ENCODE measurements at places on chromosomes 5 and 9.

DNA sequence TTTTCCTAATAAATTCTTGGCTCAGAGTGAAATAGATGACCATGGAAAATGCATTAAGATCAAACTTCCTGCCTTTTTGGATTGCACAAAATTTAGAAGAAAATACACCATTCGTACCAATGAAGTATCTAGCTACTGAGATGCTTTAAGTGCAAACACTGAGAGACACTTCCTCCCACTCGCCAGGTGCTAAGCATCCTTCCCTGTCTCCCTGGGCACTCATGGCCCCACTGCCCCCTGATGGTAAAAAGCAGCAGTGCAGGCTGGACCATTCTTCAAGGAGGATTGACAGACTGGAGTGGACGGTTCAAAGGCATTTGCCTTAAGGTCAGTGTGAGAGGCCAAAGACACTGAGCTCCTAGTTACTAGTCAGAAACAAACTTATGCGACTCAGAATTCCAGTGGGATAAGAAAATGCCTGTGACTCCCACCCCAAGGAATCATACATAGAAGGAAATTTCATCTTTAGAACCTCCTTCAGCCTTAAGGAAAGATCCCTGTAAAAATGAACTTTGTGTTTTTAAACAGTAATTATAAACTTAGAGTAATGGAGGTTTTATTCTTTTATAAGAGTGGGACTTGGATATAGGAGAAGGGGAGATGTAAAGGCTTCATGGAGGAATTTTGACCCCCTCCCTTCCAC lies 86.0 kb upstream of the SLC30A5 start:
- DNase-seq = peak; percentile 24

- DNase-seq = no peak
Measured at GRCh38 chr9:131704141-131704983, 35.5 kb downstream of the RAPGEF1 start.

GRCh38 chr9:110710420-110710819 lies 41.8 kb downstream of the MUSK start:
- no peak for DNase-seq

GRCh38 chr5:97192580-97193354 lies 9.7 kb upstream of the RIOK2 start:
- no peak for DNase-seq

DNA sequence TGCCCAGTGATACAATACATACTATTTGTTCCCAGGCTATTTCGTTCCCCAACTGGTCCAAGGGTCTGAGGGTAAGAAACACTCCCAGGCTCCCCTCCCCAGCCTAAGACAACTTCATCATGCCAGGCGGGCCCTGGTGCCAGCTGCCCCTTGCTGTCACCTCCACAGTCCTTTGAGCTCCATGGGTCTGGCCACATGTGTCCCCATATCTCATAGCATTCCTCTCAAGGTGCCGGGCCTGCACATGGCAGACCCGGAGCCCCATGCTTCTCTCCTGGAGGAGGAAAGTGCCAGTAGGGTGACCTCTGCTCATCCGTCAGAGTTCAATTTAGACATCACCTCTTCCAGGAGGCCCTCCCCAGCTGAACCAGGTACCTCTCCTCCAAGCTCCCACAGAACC lies 120.5 kb downstream of the C5orf15 start:
- no peak for DNase-seq

GRCh38 chr5:133120156-133120750 lies 68.4 kb downstream of the HSPA4 start:
- DNase-seq = no peak

DNA sequence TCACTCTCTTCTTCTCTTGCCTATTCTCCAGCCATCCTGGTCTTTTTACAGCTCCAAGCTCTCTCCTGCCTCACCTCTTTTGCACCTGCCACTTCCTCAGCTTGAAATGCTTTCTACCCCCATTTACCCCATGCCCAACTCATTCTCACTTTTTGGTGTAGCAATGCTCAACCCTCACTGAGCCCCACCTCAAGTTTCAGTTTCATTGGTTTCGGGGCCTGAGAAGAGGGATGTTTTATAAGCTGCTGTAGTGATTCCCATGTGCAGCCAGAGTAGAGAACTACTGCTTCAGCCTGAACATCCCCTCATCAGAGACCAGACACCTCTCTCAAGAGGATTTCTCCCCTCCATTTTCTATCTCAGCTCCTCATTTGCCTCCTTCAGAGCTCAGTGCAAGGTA lies 45.2 kb upstream of the FYB1 start:
- DNase-seq = no peak

GRCh38 chr9:69058101-69058500 lies 22.5 kb downstream of the FXN start:
- DNase-seq = no peak

- DNase-seq = no peak
Measured at GRCh38 chr9:23541976-23542375, 284.1 kb downstream of the ELAVL2 start.

DNA sequence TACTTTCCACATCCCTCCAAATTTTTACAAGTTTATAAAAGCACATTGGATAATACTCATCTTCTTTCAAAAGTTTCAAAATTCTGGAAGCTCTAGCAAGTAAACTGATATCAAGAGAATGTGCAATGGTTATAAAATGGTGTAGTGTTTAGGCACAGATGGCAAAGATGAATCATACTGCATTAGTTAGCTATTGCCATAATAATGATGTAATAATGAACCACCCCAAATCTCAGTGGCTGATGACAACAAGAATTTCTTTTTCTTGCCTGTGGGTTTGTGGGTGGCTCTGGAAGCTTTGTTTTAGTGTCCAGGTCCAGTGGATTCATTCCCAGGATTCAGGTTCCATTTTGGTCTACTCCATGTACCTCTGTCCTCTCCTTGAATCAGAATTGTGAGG lies 319.0 kb downstream of the BRINP1 start:
- DNase-seq = no peak

GRCh38 chr5:137446615-137447014 lies 52.5 kb downstream of the SPOCK1 start:
- no peak for DNase-seq

DNA sequence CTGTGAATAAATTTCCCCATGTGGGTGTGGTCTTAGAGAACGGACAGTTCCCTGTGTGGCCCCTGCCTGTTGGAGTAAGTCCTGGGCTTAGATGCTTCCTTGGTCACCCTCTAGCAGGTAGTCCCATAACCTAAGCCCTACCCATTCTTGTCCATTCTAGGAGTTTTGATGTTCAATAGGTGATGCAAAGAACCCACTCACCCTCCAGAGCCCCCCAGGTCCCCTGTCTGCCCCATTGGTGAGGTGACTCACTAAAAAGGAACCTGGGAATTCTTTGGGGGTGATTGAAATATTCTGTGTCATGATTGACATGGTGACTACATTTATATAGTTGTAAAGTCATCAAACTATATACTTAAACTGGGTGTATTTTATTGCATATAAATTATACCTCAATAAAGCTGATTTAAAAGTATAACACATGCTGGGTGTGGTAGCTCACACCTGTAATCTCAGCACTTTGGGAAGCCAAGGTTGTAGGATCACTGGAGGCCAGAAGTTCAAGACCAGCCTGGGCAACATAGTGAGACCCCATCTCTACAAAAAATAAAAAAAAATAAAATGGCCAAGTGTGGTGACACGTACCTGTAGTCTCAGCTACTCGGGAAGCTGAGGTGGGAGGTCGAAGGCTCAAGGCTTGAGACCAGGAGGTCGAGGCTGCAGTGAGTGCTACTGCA lies 20.8 kb upstream of the GTF3C5 start:
- DNase-seq = no peak

DNA sequence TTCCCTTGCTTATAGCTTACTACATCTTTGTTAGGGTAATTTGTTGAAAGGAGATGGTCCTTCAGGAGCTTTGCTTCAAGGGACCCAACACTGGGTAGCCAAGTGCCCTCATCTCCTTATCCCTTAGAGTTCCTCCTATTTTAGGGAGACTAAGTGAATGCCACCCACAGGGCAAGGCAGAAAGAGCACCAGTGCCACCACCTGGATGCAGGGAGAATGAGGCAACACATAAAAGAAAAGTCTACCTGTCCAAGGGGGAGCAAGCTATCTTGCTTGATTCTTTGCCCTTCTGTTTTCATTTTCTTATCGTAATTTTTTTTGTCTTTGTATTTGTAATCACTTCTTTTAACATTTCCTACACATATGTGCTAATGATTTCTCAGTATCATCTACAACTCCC lies 205.5 kb downstream of the NPR3 start:
- no peak for DNase-seq

DNA sequence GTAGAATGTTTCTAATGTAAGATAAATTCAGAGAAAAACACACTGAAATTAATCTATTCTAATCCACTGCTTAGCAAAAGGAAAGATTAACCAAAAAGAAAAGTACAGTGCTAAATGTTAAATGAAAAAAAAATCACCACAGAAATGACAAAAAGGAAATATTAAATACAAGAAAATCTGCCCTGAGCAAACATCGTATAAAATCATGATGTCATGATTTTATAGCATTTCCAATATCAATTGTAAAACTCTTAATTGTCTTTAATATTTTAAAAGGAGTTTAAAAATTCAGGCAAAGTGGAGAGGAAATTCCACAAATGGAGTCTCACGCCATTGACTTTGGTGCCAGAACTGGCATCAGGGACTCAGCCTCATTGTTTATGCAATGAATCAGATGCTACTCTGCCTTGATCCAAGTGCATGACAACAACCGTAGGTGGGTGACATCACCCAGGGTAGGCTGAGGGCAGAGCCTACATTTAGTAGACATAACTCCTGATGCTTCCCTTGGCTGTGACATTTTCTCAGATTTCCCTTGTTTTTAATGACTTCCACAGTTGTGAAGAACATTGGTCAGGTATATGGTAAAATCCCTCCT lies 696.8 kb downstream of the SEMA5A start:
- DNase-seq = no peak

GRCh38 chr9:134888603-134889190 lies 8.1 kb downstream of the FCN2 start:
- DNase-seq = no peak

DNA sequence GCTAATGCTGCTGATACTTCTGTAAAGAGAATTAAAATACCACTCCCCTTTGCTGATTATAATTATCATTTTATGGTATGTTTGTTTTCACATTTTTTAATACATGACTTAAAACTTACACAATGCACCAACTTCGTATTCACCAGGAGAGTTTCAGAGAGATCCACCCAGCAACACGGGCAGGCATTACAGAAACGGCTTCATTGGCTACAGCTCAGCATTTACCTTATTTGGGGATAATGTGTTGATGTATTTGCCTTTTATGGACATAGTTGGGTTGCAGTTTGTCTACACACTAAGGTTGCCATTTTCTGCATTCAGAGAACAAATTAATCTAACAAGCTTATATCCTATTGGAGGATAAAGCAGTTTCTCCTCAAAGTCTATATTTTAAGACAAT lies 423.6 kb downstream of the PRDM9 start:
- no peak for DNase-seq

GRCh38 chr5:59037453-59037852 lies 454.6 kb downstream of the RAB3C start:
- DNase-seq = no peak

- DNase-seq = no peak
Measured at GRCh38 chr5:56649569-56649968, 165.8 kb upstream of the MAP3K1 start.

DNA sequence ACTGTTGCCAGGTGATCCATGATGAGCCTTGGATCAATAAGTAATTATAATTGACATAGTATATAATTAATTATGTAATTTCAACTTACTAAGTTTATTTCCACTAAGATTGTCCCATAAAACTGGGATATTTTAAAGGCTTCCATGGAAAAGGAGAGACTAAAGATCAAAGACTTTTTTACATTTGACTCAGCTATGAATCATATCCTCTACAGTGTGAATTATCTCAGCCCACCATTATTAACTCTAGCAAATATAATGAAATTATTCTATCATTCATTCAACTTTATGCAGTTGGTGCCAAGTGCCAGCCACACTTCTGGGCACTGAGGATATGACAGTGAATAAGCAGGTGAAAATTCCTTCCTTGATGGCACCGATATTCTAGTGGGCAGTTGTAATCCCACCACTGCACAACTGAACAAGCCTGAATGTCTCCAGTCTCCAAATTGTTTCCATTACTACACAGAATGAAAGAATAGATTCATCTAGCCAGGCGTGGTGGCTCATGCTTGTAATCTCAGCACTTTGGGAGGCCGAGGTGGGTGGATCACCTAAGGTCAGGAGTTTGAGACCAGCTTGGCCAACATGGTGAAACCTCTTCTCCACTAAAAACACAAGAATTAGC lies 21.9 kb upstream of the TXN start:
- no peak for DNase-seq

DNA sequence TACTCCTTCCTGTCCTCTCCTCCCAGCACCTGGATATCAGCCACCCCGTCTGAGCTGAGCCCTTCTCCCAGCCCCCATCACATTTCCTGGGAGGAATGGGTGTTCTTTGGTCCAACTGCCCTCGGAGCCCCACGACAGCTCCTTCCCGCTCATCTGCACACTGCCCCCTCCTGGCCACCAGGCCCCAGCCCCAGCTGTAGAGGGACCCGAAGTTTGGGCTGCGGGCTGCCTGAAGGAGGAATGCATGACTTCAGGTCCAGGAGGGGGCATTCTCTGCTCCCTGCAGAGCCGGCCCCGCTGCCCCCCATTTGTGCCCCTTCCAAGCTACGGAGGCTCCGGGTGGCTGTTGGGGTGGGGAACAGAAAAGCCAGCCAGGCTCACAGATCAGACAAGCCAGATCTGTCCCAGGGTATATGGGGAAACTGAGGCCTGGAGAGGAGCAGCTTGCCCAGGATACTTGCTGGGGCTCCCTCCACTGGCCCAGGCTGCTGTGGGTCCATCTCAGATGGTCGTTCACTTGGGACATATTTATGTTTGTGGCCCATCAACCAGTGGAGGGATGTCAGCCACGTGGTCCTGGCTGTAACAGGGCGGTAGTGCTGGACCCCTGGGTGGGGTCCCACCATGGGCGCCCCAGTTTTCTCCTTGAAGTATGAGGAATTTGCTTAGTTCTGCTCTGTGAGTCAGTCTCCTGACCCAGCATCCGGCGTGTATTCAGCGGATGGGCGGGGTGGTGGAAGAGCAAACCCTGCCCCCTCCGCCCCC lies 33.1 kb downstream of the DAB2IP start:
- DNase-seq = no peak

DNA sequence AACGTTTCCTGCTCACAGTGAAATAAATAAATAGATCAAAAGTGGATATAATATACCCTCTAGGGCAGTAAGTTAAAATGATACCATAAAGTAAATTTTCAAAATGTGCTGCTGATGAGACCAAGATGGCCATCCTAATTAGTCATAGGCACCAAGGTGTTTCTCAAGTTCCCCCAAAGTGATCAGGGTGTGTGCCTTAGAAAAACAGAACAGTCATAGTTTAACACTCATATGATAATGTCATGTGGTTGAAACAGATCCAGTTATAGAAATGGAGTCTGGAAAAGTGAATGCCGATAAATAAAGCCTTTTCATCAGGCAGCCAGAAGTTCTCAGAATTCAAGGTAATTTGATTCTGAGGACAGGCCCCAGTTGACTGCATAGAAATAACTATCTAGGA lies 161.5 kb upstream of the CDKN2B start:
- DNase-seq = no peak
